ENCODE measurements at places on chromosomes 7 and 10.

DNA sequence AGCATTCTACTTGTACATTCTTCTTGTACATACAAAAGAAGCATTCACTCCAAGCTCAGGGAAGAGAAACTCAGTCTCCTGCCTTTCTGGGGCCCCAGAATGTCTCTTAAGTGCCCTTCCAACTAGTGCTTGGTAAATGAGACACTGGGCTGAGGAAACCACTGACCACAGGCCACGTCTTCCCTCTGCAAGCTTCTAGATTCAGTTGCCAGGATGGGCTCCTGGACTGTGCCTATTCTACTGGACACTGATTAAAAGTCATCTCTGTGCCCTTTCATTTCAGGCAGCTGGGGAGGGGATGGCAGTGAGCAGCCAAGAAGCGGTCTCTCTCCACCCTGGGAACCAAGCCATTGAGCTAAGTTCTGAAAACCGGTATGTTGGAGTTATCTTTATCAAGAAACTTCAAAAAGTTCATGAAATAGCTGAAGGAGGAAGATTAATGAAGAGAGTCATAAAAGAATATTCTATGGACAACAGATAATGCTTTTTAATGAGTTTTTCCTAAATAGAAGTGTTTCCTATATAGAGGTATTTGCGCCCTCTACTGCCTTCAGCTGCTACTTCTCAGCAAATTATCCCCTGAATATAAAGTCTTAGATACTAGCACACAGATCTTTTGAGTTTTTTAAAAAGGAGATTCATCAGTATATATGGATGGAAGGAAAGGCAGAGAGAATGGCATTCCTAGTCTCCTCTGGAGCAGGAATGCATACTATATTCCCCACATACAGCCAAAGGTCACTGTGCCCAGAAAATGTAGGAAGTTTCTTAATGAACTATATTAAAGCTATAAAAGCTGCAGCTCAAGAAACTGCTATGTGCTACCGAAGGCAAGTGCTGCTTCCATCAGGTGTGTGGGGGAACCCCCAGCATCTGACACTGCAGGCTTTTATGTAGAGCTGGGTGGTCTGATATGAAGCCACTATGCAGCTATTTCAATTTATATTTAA lies 8.4 kb upstream of the IFIT1B start:
- no peak for DNase-seq

GRCh38 chr10:83283151-83283550 lies 856.2 kb upstream of the GHITM start:
- DNase-seq: no peak

- no peak for DNase-seq
Measured at GRCh38 chr7:45066409-45066808, 22.4 kb downstream of the NACAD start.

DNA sequence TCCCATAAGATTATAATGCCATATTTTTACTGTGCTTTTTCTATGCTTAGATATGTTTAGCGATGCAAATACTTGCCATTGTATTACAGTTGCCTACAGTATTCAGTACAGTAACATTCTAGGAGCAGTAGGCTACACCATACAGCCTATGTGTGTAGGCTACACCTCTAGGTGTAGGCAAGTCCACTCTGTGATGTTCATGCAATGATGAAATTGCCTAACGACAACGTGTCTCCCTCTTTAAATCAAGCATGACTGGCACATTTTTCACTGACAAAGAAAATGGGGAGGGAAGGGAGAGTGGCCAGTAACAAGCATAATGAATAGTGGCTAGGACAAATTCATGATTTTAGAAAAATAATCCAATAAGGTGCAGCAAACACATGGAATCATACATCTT lies 1.7 kb downstream of the NCAPG2 start:
- DNase-seq: no peak

DNA sequence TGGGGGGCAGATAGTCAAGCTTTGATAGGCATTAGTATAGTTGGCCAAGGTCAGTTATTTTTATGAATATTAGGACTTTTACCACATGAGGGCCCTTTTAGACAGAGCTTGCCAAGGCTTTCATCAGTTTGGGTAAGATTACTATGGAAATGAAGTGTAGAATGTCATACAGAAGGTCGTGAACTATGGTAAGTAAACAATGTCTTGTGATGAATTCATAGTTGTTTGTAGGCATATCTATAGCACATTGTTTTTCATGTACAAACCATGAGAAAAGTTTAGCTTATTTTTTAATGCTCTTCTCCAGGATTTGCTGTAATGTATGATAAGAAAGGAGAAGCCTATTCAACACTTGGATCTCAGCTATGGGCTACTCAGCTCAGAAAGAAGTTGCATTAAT lies 4.3 kb downstream of the OR2A2 start:
- no peak for DNase-seq

DNA sequence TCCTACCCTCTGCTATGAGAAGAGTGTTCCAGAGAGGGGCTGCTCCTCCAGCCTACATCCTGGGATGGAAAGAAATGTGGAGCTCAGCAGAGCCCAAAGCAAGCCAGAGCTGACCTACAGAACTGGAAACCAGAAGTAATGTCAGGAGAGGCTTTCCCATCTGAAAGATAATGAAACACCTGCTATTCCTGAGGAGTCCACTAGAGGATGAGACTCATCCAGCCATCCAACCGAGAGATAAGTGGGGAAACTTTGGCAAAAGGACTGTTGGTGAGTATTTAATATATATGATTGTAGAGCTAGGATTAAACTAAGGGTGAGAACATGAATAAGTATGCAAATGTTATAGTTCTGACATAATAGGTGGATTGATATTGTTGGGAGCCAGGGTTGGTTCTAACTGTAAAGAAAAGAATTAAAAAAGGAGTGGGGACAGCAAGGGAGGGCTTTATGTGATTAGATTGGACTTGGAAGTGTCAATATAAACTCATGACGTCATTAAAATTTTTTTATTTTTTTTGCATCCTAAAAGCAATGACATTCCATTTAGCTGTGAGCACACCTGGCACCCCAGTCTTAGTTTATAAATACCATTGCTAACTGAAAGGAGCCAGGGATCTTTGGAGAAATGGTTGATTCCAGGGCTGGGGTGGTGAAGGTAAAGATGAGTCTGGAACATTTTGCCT lies 312.8 kb upstream of the NFE2L3 start:
- no peak for DNase-seq

- no peak for DNase-seq
Measured at GRCh38 chr10:110017052-110017451, 9.3 kb downstream of the ADD3 start.

GRCh38 chr10:78894841-78895195 lies 173.9 kb upstream of the ZMIZ1 start:
- DNase-seq: no peak

DNA sequence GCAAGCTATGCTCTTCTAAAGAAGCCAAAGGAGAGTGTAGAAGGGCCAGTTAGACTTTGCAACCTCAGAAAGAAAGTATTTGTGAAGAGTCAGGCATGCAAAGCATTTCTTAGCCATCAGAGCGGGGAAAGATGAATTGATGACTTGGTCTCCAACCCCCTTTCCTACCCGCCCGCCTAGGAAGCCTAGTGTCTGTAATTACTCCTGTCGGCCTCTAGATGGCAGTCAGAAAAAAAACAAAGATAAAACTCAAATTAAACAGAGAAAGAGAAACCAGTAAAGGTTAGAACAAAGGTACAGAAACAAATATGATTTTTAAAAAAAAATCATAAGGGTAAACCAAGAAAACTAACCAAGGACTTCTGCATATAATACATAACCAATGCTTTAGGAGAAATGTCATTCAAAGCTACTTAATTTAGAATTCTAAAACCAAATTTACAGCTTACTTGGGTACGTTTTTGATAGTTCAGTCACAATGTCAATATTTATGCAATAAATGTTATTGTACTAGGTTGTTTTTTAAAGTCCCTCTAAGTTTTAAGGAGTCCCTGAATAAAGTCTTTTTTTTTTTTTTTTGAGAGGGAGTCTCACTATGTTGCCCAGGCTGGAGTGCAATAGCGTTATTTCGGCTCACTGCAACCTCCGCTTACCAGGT lies 97.6 kb downstream of the LYZL1 start:
- DNase-seq: no peak

GRCh38 chr10:122344741-122345258 lies 29.7 kb upstream of the PLEKHA1 start:
- no peak for DNase-seq

DNA sequence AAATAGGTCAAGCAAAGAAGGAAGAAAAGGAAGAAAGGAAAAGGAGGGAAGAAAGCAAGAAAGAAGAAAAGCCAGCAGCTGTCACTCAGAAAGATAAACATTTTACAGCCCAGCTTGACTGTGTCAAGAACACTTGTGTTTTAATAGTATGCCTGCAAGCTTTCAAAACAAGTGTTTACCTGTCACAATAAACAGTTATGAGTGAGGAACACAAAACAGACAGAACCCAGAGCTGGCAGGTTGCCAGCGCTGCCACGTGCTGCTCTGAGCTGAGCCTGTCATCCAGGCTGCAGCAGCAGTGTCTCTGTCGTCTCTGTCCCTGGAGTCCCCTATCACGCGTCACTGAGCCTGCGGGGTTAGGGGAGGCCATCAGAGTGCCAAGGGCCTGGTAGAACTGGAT lies 827.6 kb upstream of the AUTS2 start:
- DNase-seq: no peak

GRCh38 chr7:20301311-20301939 lies 29.3 kb upstream of the ITGB8 start:
- no peak for DNase-seq

- no peak for DNase-seq
Measured at GRCh38 chr10:77158666-77159065, 478.9 kb downstream of the KCNMA1 start.

GRCh38 chr10:43196981-43197833 lies 59.0 kb downstream of the CSGALNACT2 start:
- DNase-seq: no peak

- no peak for DNase-seq
Measured at GRCh38 chr10:88386821-88387773, 196.0 kb downstream of the RNLS start.

- no peak for DNase-seq
Measured at GRCh38 chr7:28114056-28114455, 66.5 kb downstream of the JAZF1 start.

GRCh38 chr7:149310113-149310836 lies 48.3 kb downstream of the ZNF783 start:
- no peak for DNase-seq

GRCh38 chr7:68381731-68382130 lies 1216.5 kb upstream of the AUTS2 start:
- DNase-seq: no peak

DNA sequence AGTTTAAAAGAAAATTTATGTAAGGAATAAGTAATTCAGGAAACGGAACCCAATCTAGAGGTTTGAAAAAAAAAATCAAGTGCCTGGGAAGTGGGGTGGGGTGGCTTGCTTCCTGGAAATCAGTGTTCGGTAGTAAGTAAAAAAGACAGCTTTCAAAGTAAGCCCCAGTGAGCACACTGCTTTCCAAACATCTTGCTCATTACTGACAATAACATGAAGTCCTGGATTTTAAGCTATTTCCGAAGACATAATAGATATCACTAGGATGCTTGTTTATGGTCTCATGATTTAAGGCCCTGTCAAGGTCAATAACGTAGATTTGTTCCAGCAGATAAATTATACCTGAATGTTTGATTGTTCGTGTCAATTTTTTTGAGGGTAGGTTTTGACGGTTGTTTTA lies 1.3 kb downstream of the STAMBPL1 start:
- DNase-seq: no peak

DNA sequence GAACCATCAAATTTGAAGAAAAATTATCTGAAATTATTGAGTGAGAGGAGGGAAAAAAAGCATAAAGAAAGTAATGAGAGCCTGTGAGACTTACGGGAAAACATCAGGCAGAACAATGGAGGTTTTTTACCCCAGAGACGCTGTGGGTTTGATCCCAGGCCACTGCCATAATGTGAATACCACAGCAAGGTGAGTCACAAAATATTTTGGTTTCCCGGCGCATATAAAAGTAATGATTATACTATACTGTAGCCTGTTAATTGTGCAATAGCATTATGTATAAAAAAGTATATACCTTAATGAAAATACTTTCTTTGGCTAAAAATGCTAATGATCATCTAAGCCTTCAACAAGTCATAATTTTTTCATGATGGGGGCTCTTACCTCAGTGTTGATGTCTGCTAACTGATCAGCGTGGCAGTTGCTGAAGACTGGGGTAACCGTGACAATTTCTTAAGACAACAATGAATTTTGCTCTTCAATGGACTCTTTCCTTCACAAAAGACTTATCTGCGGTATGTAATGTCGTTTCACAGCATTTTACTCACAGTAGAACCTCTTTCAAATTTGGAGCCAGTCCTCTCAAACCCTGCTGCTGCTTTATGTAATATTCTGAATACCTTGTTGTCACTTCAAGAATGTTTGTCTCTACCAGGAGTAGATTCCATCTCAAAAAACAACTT lies 97.0 kb upstream of the FAM20C start:
- no peak for DNase-seq

DNA sequence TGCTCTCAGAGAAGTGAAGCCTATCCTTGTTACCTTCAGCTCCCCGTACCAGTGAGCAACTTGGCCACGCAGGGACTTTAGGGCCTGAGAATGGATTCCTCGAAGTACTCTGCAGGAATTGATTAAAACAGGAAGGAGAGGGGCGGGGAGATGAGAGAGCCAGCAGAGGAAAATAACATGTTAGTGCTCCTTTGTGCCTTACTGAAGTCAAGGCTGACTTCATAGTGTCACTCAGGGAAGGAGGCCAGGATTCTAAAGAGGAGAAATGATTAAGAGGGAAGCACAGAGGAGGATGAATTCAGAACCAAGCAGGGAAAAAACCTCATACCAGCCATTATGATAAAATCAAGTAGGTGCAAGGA lies 195.6 kb upstream of the RHOBTB1 start:
- DNase-seq: no peak

DNA sequence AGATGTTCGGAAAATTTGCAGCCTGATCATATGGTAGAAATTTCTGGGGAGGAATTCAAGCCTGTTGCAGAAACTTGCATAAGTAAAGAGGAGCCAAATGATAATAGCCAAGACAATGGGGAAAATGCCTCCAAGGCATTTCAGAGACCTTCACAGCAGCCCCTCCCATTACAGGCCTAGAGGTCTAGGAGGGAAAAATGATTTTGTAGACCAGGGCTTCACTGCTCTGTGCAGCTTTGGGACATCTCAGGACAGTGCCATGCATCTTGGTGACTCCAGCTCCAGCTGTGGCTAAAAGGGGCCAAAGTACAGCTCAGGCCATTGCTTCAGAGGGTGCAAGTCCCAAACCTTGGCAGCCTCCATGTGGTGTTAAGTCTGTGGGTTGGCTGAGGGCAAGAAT lies 50.6 kb upstream of the CYP2C18 start:
- DNase-seq: no peak

GRCh38 chr7:69757981-69758430 lies 159.7 kb downstream of the AUTS2 start:
- DNase-seq: no peak

DNA sequence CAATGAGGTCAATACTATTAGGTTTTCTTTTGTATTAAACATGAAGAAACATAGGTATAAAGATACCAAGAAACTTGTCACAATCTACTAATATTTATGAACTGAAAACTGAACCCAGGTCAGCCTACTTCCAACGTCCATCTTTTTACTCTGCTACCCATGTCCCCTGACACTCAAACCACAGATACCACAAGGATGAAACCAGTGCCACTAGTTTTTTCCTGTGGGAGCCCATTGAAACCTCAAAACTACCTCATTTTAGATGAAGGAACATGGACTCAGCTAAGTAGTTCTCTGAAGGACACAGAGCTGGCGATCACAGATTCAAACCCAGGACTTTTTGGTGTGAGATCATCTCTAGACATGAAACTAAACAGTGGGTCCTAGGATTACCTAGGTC lies 6.8 kb downstream of the TET1 start:
- no peak for DNase-seq

- no peak for DNase-seq
Measured at GRCh38 chr10:122234416-122234815, 36.7 kb upstream of the BTBD16 start.

GRCh38 chr7:35555934-35556333 lies 139.0 kb downstream of the HERPUD2 start:
- DNase-seq: no peak
